ENCODE measurements at places on chromosomes 2 and 18.
A peak's percentile ranks its signal among the peaks of the same experiment; 100 is the strongest.

- DNase-seq = no peak
Observed at GRCh38 chr2:69957965-69958364, 3.5 kb downstream of the ASPRV1 start.

GRCh38 chr2:198440833-198441232 lies 636.4 kb downstream of the PLCL1 start:
- no peak for DNase-seq

- DNase-seq = no peak
Observed at GRCh38 chr2:145095641-145096435, 575.9 kb upstream of the ZEB2 start.

DNA sequence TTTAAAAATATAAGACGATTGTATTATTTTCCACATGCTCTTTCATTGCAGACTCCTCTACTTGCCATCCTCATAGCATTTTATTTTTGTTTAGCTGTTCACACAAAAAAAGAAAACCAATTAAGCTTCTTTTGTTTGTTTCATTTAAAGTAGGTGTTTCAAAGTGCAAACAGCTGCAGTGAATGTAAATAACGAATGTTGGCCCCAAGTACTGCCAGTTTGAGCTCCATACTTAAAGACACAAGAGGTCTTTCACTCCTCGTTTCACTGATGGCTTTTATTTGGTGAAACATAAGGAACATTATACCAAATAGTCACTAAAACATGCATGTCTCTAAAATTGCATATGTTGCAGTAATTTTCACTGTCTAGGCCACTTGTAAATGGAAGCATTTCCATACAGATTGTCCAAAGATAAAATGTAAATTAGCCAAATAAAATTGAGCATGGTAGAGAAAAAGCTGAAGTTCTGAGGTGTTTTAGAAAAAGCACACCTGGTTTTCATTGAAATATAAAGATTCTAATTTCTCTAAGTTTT lies 253.4 kb downstream of the TMX3 start:
- no peak for DNase-seq

DNA sequence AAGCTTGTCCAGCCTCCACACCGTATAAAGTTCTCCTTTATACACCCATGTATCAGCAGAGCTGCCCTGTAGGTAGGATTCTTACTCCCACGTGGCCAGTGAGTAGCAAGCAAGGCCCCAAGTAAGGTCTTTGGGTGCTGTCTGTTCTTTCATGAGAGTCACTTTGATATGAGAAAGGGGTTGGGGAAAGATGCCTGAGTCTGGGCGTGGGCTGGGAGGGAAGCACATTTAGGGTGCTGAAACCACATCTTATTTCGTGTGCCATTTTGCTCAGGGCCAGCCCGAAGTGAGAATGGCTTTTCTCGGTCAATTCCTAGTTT lies 436 bp upstream of the ITPRIPL1 start:
- no peak for DNase-seq

GRCh38 chr2:27701676-27702075 lies 38.0 kb downstream of the SLC4A1AP start:
- no peak for DNase-seq

GRCh38 chr2:26971911-26972786 lies 1.7 kb downstream of the MAPRE3 start:
- DNase-seq = no peak

- DNase-seq = no peak
Observed at GRCh38 chr2:77479395-77479794, 42.8 kb downstream of the LRRTM4 start.

- DNase-seq = no peak
Observed at GRCh38 chr18:75076286-75076685, 132.7 kb downstream of the PTGR3 start.

- no peak for DNase-seq
Observed at GRCh38 chr2:3876685-3877084, 173.3 kb downstream of the DCDC2C start.

DNA sequence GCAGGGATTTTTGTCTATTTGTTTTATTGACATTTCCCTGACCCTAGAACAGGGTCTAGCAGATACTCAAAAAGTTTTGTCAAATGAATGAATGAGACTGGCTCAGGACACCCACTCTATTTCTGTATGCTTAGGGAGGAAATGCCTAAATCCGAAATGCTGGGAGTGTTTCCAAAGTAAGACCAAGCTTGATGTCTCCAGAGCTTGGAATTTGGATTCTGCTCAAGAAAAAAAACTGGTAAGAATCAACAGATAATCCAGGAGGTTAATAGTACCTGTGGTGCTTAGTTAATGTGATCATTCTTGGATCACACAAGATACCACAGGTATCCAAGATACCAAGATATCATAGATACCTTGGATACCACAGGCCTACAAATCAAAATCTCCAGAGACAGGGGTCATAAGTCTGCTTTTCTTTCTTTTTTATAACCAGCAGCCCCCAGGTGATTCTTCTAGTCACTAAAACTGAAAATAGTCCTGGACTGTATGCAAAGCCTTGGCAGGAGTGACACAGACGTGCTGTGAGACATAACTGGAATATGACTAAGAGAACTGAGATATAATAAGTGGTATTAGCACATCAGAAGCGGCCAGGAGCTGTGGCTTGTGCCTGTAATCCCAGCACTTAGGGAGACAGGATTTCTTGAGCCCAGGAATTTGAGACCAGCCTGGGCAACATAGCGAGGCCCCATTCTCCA lies 39.9 kb upstream of the SP3 start:
- no peak for DNase-seq

- DNase-seq = no peak
Observed at GRCh38 chr18:60984510-60984909, 348.7 kb upstream of the CDH20 start.

- DNase-seq = no peak
Observed at GRCh38 chr2:40507432-40507831, 55.5 kb upstream of the SLC8A1 start.

GRCh38 chr18:36688020-36688965 lies 140.5 kb downstream of the TPGS2 start:
- DNase-seq = peak; percentile 25

DNA sequence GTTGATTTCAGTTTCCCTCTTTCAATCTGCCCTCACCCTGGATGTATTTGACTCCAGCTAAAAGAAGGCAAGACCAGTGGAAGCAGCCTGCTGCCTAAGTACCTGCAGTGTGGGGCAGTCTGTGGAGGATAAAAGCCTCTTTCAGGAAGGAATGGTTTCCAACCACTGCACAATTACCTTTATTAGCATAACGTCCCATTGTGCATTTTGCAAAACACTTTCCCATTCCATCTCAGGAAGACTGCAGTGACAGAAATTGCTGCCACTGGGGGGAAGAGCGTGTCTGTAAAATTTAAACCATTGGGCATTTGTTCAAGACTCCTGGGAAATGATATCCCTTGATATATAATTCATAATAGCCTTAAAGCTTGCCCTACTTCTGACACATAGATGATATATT lies 26.2 kb downstream of the CYRIA start:
- no peak for DNase-seq
